MV-4-11 (cell line): ENCODE measurements at places on chromosomes 7 and 10.
A peak's percentile ranks its signal among the peaks of the same experiment; 100 is the strongest.

DNA sequence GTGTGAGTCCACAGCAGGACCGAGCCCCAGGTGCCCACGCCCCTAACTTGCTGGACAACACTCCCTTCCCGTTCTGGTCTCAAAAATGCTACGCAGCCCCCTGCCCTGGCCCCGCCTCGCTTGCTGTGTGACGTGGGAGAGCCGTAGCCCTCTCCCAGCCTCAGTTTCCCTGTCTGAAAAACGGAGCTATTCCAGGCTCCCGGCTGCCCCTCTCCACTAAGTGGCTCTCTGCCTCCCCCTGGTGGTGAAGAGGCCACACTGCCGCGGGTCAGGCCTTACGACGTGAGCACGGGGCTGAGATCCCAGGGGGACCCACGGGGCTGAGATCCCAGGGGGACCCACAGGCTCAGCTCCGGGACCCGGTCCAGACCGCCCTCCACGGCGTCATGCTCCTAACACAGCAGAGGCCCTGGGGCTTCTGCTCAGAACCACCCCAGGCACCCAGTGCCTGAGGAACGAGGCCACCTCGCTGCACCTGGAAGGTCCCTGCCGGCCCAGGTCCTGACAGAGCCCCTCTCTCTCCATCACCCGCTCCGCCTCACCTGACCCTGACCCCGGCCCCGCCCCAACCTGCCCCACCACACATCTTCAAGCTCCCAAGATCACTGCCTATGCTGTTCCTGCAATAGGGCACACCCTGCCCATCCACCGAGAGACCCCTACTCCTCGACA lies 26.7 kb downstream of the MICALL2 start:
- peak; percentile 23 for DNase-seq

DNA sequence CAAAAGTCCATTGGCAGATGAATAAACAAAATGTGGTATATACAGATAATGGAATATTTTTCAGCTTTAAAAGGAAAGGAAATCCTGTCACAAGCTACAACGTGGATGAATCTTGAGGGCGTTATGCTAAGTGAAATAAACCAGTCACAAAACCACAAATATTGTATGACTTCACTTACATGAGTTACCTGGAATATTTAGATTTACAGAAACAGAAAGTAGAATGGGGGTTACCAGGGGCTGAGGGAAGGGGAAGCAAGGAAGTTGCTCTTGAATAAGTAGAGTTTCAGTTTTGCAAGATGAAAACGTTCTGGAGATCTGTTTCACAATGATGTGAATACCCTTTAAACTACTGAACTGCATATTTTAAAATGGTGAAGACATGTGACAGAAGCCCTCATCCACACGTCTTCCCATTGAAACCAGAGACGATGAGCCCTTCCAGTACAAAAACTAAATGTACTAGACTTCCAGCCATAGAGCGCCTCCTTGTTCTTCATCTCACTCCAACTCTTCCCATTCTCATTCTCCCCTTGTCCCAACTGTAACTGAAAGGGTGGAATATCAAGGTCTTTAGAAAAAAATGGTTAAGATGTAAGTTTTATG lies 62.4 kb downstream of the MICU1 start:
- DNase-seq: peak; percentile 86

- peak; percentile 21 for DNase-seq
Observed at GRCh38 chr10:96074776-96075175, 31.4 kb downstream of the CCNJ start.

- DNase-seq: no peak
Observed at GRCh38 chr7:122699017-122699416, at the start of gene RNF133. Gene RNF133 (minus strand): TSS chr7:122699117. CDS start chr7:122698918, 199 bp downstream.

DNA sequence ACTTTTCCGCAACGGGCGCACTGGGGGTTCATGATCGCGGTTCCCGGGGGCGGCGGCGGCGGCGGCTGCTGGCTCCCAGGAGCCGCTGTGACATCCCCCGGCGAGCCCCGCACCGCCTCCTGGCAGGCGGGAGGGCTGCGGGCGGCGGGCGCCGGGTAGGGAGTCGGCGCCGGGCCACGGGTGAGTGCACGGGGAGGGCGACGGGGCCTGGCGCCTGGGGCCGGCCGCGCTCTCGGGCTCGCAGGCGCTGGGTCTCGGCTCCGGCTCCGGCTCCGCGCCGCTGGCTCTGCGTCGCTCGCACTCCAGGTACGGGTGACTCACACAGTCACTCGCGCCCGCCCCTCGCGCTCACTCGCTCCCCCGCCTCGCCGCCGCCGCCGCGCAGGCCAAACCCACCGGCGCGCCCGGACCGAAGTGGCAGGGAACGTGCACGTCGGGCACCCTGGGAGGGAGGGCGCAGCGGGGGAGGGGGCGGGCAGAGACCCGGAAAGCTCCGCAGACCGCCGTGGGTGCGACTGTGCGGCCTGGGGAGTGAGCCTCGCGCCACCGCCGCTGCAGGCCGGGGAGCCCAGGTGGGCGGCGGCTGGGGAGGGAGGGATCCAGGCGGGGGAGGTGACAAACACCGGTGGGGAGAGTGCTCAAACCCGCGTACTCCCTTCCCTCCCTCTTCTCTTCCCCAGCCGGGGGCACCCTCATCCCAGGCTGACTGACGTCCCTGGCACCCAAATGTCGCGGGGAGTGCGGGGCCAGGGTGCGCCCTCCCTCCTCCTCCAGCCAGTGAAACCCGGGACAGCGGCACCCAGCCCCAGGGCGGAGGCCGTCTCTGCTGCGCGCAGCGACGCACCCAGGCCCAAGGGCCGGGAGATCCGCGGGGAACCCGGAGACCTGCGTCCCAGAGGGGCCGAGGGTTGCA lies 276.9 kb upstream of the NEBL start:
- no peak for DNase-seq
